GM13977 (cell line): ENCODE measurements at places on chromosomes 11 and 22.

- peak; percentile 91 for DNase-seq
Measured at GRCh38 chr11:61516675-61517572, 8.4 kb downstream of the LRRC10B start.

- DNase-seq: no peak
Measured at GRCh38 chr11:65493367-65494176, 5.3 kb upstream of the MALAT1 start.

DNA sequence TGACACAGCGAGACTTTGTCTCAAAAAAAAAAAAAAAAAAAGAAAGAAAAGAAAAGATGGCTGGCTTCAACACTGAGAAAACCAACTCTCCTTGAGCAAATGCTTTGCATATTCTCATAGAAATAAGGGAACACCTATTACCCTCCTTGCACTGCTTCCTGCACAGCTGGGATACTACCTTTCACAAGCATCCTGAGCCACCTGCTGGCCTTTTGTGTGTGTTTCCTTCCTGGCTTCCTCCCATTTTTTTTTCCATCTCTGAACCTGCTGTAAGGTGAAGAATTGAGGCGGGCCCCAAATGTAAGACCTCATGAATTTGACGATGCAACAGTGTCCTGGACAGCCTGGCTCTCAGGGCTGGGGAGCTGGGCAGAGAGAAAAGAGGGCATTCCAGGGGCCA lies 1.9 kb upstream of the RFPL3 start:
- no peak for DNase-seq

DNA sequence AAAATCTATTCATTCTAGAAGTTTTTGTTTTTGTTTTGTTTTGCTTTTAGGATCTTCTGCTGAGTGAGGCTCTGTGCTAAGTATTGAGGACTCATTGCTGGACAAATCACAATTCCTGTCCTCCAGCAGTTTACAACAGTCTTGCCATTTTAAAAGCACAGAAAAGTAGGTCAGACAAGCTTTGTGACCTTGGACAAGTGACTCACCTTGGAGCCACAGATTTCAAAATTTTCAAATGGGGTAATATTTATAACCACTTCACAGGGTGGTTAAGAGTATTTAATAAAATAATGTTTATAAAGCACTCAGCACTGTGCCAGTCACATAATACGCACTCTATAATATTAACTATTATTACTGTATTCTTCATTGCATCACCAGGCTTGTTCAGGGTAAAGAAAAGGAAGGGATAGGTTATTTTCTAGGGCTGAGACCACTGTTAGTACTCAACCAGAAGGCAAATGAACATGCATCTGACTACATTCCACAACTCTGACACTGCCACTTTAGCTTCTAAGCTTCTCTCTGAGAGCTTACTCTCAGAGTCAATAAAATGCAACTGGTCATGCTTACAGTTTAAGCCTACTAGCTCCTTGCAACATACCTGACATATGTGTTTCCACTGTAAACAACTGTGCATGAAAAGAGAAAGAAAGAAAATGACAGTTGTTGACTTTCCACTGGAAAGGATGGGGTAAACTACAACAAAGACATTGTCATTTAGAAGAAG lies 63.2 kb upstream of the FIBIN start:
- no peak for DNase-seq

DNA sequence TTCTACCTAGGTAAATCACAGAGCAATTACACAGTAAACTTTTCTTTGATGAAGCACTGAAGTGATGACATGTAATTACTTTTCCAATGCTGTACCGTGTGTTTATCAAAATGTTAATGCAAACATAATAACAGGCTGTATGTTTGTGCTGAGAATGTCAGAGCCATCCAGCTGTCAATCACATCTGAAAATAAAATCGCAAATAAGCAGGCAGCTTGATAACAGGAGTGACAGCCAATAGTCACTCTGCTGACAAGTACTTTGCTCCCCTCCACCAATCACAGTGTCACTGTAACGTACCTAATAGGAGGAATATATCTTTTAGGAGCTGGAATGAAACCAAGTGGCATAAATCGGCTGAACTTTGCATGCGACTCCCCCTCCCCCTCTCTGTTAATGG lies 119.7 kb downstream of the KIRREL3 start:
- DNase-seq: no peak

GRCh38 chr22:37749831-37750595 lies 53.2 kb downstream of the TRIOBP start:
- DNase-seq: no peak

GRCh38 chr22:38244106-38244505 lies 28.7 kb downstream of the TMEM184B start:
- no peak for DNase-seq

DNA sequence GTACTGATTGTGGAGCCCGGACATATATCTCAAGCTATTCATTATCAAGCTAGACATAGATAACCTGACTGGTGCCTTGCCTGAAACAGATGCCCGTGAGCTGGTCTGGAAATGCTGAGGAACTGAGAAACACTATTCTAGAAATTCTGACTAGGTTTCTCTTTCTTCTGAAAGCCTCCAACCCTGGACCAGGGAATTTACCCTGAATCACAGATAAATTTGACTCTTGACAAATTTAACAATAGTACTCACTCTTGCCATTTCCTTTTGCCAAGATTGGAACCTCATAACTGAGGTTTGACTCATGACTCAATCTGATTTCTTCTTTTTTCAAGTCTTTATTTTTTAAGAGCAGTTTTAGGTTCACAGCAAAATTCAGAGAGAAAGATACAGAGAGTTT lies 189.6 kb upstream of the SYN3 start:
- DNase-seq: peak; percentile 57

- no peak for DNase-seq
Measured at GRCh38 chr22:20242393-20243175, 25.5 kb downstream of the RTN4R start.

DNA sequence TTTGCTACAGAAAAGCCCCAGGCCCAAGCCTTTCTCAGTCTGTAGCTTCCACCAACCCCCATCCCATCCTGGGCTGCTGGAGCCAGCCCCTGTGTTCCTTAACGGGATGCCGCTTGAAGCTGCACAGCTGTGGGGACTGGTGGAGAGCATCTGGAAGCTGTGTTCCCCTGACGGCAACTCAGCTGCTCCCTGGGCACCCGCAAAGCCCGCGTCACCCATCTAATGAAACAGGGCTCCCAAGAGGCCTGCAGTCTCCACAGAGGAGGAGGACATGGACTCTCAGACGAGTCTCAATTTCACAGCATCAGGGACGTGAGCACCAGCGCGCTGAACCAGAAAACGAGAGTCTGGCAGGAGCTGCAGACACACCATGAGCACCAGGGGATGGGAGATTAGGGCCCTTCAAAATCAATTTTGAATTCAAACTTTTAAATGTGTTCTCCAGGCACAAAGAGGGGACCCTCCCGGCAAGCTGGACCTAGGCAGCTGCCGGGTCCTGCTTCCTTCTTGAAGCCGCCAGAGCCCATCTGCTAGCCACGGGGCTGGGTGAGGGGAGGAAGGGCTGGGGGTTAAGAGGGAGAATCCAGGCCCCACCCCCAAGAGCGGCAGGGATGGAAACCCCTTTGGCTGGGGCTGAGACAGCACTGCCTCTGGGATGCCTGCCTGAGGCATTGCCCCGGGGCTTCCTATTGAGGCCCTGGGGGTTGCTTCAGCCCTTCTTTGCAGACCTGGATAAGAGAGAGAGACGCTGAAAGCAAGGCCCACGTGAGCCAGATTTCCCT lies 21.0 kb downstream of the LMO1 start:
- DNase-seq: no peak

GRCh38 chr11:70914496-70914895 lies 337.9 kb downstream of the SHANK2 start:
- DNase-seq: no peak

DNA sequence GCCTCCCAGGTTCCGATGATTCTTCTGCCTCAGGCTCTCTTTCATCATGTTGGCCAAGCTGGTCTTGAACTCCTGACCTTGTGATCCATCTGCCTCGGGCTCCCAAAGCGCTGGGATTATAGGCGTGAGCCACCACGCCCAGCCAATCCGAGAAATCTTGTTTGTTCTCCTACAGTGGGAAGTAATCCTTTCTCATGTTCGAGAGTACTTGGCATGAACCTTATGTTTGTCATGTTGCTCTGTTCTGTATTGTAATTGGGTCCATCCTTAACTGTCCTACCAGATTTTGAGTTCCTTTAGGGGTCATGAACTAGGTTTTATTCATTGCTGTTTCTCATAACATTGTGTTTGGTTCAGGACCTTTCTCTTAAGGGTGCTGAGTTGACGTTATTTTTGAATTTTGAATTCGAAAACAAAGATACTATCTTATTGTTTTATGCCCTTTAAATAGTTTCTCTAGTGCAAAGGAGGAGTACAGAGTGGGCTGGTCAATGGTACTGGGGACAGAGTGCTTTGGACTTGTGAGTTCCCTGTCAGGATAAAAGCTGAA lies 113.4 kb upstream of the RRM1 start:
- DNase-seq: no peak

DNA sequence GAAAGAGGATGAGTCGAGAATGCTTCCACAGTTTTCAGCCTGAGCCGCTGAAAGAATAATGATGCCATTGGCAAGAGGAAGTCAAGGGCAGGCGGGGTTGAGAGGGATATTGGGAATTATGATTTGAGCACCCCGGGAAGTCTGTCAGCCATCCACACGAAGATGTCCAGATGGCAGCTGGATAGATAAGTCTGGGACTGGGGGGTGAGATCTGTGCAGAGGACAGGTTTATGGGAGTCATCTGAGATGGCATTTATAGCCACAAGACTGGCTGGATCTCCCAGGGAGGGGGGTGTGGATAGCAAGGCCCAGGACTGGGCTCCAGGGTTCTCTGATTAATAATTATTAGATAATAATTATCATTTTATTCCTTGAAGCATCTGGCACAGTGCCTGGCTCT lies 5.1 kb upstream of the STIP1 start:
- no peak for DNase-seq

DNA sequence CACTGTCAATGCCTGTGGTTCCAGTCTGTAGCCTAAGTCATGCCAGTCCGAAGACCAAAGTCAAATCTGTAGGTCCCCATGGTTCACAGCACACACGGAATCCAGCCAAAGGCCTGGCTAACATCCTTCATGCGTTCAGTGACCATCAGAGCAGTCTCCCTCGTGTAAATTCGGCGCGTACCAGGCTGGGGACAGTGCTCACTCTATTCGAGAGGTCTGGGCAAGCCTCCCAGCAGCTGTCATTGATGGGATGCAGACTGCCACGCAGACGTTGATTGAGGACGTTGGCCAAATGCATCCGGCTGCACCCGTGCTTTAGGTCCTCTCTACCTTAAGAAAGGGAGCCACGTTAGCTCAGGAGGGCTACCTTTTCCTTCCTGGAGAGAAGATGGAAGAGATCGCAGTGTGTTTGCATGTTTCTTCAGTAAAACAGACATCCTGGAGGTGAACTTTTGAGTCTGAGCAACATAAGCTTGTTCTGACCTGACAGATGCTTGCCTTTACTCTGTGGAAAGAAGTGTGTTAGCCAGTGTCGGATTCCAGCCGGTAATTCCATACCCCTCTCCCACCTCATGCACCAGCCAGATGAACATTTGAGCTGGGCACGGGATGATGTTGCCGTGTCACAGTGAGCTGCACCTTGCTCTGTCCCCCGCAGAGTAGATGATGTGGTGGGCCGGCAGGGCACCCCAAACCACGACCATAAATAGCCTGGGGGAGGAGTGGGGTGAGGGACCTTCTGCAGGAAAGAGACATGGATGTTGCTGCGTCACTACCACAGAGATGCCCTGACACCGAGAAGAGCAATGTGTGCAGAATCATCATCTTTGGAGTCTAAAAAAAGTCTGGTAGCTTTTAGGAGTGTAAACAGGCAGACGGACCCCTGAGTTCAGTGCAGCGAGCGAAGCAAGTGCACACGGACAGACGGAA lies 12.2 kb downstream of the CTTN start:
- DNase-seq: no peak

GRCh38 chr11:8066911-8067455 lies 14.0 kb upstream of the TUB start:
- DNase-seq: no peak
